ENCODE measurements at places on chromosomes 3 and 15.

GRCh38 chr3:140091143-140091542, 156.2 kb downstream of the CLSTN2 start:
- DNase-seq: no peak

DNA sequence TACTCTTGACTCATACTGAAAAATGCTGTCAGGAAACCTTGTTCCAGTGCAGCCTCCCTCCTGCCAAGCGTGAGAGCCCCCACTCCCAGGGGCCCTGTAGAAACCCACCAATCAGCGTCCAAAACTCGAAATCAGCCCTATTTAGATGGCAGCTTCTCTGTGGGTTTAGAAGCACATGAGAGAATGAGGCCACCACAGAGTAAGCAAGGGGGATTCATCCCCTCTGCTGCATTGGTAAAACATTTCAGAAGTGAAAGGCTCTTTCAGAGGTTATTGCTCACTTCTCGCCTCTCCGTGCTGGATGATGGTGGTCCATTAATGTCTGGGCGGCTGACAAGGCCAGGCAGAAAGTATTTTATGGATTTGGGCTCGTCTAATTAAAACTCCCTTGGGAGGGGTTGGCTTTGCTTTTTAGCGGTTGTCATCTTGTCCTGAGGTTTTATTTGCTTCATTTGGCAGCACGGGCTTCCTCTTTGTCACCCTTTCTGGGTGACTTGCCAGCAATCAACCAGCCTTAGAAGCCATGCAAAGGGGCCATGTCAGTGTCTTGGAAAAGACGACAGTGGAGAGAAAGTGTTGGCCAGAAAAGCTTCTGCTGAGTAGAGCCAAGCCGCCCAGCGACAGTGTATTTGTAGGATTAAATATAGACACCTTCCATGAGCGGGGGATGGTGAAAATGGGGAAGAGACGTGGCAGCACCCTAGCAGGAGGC, 145.5 kb downstream of the ATP10A start:
- no peak for DNase-seq

DNA sequence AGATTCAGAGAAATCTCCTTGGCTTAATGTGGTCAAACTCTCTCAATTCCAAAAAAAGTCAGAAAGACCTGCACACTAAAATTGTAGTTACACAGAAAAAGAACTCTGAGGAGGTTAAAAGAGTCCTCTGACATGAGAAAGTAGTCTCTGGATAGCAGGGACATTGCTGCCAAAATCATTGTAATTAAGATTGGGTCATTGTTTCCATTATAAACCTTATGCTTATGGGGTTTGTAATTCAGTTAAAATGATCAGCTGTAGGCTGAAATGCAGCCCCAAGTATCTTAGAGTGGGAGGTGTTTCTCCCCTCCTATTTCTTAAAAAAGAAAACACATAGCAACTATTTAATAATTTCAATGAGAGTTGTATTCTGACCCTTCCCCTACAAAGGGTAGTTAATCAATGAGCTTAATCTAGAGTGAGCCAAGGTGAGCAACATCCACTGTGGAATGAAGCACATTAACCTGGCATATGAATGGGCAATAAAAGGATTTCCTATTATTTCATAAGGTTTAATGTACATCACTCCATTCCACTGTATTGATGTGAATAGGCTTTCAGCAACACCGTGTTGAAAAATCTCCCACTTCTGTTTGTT, 406.9 kb downstream of the TIGIT start:
- DNase-seq: no peak

DNA sequence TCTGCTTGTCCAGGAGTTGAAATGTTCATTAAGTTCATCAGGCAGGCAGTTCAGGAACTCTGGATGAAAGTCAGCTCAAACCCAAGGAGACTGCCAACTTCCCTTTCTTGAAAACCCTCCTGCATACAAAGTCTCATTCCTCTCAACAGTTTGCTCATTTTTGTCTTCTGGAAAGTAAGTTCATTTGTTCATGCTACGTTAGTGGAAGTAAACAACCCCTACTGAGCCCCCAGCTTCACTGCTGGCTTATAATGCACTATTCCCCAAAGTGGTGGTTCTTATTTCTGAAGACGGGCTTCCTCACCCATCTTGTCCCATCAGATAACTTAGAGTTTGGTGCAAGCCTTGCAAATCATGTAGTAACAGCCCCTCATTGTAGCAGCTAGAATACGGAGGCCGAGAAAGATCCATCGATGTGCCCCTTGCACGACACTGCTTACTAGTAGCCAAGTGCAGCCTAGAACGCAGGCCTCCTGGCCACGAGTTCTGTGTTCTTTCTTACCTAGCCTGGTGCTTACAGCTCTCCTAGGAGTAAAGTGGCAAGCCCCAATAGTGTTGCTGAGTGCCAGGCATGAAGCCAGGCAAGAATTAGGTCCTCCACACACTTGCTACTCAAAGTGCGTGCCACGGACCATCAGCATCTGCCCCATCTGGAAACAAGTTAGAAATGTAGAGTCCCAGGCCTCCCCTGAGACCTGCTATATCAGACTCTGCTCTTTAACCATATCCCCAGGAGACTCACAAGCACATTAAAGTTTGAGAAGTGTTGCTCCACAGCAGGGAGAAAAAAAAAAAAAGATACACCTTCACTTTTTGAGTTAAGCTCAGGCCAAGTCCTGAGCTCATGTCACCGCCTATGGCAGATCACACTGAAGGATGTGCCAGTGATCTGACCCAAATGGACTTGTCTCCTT, 82.5 kb downstream of the RFTN1 start:
- DNase-seq: no peak

- DNase-seq: no peak
Measured at GRCh38 chr3:105610473-105610872, 243.8 kb downstream of the ALCAM start.

DNA sequence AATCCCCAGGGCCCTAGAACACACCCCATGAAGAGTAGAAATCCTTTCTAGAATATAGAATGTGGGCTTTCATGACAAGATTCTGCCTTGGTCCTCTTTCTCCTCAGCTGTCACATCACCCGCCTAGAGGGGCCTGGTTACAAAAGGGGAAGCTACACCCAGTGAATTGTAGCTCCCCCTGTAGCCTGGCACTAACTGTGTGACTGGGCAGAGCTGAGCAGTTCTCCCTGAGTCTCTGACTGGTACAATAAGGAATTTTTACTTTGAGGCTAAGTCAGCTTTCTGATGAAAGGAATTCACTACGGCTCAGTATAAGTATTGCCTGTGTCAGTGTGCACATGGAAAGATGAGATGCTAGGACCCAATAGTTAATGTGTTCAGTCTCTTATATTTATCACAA, 28.7 kb upstream of the ZNF148 start:
- no peak for DNase-seq
